ENCODE measurements at places on chromosomes 12 and 14.

GRCh38 chr12:3032770-3033538 is 44.2 kb upstream of the TSPAN9 start:
- DNase-seq: no peak

GRCh38 chr12:19263672-19264071 is 134.1 kb downstream of the PLEKHA5 start:
- DNase-seq: no peak

- DNase-seq: no peak
These were observed 163.9 kb downstream of the ADGRD1 start for GRCh38 chr12:131117438-131118245.

DNA sequence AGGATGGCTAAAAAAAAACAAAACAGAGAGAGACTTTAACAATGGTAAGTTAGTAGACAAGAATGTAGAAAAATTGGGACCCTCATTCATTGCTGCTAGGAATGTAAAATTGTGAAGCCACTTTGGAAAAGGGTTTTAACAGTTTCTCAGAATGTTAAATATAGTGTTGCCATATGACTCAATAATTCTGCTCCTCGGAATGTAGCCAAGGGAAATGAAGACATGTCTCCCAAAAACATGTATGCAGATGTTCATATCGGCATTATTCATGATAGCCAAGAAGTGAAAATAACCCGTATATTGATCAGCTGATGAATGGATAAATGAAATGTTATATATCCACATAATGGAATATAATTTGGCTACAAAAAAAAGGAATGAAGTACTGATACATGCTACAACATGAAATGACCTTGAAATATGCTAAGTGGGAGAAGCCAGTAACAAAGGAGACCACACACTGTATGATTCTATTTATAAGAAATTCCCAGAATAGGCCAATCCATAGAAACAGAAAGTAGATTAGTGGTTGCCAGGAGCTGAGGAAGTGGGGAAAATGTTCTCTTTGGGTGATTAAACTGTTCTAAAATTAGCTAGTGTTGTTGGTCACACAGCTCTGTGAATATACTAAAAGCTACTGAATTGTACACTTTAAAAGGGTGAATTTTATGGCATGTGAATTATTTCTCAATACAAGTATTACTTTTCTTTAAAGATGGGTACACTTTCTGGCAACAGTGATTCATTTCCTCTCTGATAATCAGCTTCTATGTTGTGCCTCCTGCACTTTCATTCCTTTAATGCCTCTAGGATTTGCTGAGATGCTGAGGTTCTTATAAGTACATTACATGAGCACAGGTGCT is 132.5 kb downstream of the DAAM1 start:
- no peak for DNase-seq

GRCh38 chr14:60233251-60233650 is 15.8 kb upstream of the PPM1A start:
- no peak for DNase-seq

DNA sequence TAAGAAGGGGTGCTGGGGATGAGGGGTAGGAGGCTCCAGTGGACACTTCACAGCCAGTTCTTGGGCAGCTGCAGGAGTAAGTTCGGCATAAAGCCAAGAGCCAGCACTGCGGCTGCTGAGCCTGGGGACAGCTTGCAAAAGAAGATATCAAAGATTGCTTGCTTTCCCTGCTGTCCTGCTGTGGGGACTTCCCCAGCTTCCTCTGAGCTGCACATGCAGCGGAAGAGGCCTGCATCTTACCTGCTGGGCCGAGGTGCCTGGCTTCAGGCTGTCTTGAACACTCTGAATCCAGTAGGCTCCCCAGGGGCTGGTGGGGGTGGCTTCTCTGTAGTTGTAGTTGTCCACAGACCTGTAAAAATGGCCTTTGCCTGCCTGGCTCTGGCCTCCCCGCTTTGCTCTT is 1.3 kb downstream of the CHGA start:
- DNase-seq: no peak

DNA sequence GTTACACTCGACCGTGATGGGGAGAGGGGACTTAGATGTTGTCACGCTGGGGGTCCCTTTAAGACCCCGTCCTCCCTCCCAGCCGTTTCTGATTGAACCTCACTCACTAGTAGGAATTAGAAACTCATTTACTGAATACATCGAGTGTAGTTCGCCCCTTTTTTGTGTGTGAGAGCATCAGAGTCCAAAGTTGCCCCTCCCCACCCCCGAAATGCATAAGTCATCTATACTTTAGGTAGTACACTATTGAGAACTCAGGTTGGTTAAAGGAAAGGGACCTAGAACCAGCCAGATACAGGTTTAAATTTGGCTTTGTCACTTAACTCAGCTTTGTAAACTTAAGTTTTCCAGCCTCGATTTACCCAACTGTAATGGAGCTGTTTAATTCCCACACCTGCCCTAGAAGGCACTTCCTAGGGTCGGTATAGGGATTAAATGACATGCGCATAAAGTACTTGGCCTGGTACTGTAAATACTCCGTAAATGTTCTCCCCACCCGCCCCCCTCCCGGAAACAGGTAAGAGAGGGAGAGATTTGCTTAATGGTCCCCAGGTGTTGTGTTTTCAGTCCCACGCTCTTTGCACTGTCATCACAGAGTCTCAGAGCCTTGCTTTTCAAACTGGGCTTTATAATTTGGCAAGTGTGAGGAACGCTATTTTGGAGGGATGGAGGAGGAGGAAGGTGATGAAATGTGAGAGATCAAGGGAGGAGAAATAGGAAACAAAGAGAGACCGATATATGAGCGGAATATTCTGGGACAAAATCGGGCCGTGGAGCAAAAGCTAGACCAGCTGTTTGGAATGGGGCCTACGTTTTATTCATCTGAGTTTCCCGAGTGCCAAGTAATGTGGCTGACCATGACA is 897 bp downstream of the SUDS3 start:
- DNase-seq: no peak

GRCh38 chr14:95695913-95696312 is 9.7 kb downstream of the TCL1B start:
- no peak for DNase-seq

DNA sequence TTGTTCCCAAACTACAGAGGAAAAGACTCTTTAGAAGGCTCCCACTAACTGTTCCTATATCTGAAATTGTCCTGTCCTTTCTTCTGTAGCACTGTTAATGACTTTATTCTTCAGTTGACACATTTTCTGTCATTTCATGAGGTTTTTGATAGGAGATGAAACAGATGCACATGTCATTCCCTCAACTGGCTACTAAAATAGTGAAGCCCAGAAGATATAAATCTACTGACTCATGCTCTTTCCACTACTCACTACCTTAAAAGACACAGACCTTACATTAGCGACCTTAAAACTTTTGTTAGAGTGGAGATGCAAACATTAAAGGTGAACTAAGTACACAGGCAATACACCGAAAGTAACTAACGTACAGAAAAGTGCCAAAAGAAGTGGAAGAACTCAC is 59.5 kb upstream of the ANKS1B start:
- DNase-seq: no peak

- DNase-seq: no peak
These were observed 207.4 kb upstream of the EEA1 start for GRCh38 chr12:93136253-93137055.

GRCh38 chr14:95362138-95362494 is 42.4 kb upstream of the CLMN start:
- no peak for DNase-seq

DNA sequence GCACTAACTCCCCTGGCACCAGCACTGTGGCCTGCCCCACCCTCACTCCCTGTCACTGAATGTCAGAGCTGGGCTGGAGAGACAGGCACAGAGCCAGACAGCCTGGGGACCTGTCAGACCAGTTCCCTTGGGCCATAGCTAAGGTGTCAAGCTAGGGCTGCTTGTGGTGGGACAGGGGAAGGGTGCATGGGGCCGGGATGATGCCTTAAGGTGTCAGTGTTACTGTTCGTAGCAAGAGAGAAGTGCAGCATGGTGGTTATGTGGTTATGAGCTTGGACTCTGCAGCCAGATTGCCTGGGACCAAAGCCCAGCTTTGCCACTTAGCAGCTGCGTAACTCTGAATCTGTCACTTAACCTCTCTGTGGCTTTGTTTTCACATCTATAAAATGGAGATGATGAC is 3.8 kb downstream of the RAPGEF3 start:
- DNase-seq: no peak

- DNase-seq: no peak
These were observed 22.2 kb upstream of the OVCH1 start for GRCh38 chr12:29519585-29520182.

GRCh38 chr12:116157845-116158267 is 119.6 kb downstream of the MED13L start:
- no peak for DNase-seq

GRCh38 chr12:68169213-68169889 is 9.8 kb upstream of the IFNG start:
- DNase-seq: no peak

GRCh38 chr14:49971156-49972130 is 78.6 kb downstream of the ARF6 start:
- DNase-seq: no peak

GRCh38 chr12:22800332-22800731 is 175.4 kb downstream of the ETNK1 start:
- no peak for DNase-seq

GRCh38 chr12:64825143-64826021 is 935 bp downstream of the TBC1D30 start:
- peak; percentile 24 for DNase-seq

DNA sequence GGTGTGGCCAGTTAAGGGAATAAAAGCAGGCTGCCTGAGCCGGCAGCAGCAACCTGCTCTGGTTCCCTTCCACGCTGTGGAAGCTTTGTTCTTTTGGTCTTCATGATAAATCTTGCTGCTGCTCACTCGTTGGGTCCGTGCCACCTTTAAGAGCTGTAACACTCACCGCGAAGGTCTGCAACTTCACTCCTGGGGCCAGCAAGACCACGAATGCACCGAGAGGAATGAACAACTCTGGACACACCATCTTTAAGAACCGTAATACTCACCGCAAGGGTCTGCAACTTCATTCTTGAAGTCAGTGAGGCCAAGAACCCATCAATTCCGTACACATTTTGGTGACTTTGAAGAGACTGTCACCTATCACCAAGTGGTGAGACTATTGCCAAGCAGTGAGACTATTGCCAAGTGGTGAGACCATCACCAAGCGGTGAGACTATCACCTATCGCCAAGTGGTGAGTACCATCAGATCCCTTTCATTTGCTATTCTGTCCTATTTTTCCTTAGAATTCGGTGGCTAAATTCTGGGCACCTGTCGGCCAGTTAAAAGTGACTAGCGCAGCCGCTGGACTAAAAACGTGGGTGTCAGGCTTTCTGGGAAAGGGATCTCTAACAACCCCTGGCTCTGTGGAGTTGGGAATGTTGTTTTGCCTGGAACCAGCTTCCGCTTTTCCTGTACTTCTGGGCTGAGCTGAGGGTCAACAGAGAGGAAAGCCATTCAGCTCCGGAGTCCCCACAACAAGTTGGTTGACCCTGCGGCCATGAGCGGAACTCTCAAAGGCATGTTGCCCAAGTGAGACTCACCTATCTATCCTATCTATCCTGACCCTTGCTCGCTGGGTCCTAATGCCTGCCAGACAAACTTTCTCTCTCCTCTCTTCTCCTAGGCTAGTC is at the start of gene DHRS2:
DHRS2 (plus strand) TSS at position 48 of the 895 bp plus-strand sequence. CDS start 2,501 bp downstream, outside the sequence.
- DNase-seq: no peak

DNA sequence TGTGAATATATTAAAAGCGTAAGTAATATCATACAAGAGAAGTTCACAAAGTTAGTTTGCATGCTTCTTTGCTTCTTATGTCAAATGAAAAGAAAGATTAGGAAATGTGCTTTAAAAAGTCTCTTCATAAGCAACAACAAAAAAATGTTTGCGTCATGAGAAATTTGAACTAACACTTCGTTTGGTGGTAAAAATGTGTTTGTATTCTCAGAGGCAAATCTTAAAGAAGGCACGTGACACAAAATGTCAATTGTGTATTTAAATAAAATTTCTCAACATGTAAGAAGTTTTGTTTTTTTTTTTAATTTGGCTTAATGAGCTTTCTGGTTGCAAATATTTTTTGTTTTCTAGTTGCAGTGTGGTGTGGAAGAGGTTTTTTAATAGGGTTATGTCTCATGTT is 93.8 kb downstream of the TMTC2 start:
- no peak for DNase-seq

GRCh38 chr12:78275886-78276285 is 445.2 kb downstream of the NAV3 start:
- DNase-seq: no peak

GRCh38 chr14:21257394-21257909 is 11.8 kb downstream of the HNRNPC start:
- DNase-seq: no peak

GRCh38 chr12:28457785-28458184 is 267.5 kb downstream of the CCDC91 start:
- DNase-seq: no peak

- DNase-seq: no peak
These were observed 574.8 kb downstream of the FLRT2 start for GRCh38 chr14:86104691-86105265.

DNA sequence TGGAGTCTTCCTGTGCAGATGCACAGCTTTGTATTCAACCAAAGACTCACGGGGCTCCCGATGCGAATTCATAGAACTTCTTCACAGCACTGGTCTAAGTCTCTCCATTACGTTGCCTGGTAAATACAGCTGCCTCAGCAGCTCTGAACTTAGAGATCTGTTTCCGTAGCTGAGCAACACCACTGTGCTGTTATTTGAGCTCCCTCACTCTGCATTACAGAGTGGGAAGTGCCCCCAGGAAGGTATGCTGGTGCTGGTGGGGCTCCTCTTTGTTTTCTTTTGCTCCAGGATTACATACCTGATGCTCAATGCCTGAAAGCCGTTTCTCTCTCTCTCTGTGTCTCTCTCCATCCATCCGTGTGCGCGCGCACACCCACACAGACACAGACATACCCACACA is 227.5 kb upstream of the RMST start:
- DNase-seq: no peak

- no peak for DNase-seq
These were observed 23.1 kb downstream of the SLIRP start for GRCh38 chr14:77730976-77731497.

DNA sequence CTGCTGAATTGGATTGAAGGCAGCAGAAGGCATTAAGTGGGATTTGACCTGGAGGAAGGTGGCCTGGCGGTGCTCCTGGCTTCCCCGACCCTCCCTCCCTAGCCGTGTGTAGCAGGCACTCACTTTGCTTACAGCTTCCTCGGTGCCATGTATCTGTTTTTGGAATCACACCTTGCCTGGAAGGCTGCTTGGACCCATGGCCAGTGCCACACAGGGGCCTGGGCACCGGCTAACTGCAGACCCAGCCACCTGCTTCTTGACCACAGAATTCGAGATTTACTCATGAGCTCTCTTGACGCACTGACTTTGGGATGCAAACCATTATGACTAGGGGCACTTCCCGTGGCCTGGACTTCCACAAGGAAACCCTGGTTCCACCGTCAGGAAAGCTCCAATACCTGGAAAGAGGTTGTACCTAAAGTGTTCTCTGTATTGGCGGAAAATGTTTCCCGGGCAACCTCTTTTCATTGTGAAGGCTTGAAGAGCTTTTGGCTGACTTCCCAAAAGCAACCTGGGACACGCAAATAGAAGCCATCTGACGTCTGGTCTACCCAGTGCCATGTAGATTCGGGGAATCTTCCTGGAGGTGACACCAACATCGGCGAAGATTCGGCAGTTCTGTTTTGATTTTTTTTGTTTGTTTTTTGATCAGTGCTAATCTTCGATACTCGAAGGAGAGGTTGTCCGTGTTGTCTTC is 125.6 kb upstream of the RTL1 start:
- DNase-seq: no peak

- DNase-seq: no peak
These were observed 76.1 kb downstream of the LRIG3 start for GRCh38 chr12:58844161-58844560.
